ENCODE measurements at places on chromosomes 2 and 18. TPM values are rescaled to one million over a fixed set of nuclear protein-coding genes. Genes with fewer than 3 reads are reported as not detected.

GRCh38 chr2:70806013-70806412, 14.4 kb downstream of the CLEC4F start:
- no peaks in the 10 kb centered on the region for H3K36me3 ChIP-seq
- DNase-seq, result no peak
- H3K27ac ChIP-seq, result no peak overlapping the region

DNA sequence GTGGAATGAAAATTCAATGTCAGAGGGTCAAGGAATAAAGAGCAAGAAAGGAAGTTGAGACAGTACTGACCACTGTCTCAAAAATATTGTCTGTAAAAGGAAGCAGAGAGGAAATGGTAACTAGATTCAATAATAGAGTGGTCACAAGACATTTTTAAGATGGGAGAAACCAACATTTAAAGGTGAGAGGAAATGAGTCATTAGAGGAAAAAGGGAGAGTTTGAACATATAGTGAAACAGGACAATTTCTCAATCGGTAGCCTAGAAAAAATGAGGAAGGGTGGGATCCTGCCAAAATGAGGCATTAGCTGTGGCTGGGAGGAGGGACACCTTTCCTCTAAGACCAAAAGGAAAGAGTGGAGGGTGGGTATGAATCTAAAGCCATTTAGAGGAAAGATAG, 288.5 kb downstream of the SP3 start:
- no peak for DNase-seq
- no peaks in the 10 kb centered on the region for H3K4me1 ChIP-seq
- H3K27ac ChIP-seq, result no peak overlapping the region
- H3K27me3 ChIP-seq, result no peaks in the 10 kb centered on the region

Gene CD226
- 2.3 TPM for total RNA-seq

Gene NEURL3
- total RNA-seq, result 0.41 TPM

DNA sequence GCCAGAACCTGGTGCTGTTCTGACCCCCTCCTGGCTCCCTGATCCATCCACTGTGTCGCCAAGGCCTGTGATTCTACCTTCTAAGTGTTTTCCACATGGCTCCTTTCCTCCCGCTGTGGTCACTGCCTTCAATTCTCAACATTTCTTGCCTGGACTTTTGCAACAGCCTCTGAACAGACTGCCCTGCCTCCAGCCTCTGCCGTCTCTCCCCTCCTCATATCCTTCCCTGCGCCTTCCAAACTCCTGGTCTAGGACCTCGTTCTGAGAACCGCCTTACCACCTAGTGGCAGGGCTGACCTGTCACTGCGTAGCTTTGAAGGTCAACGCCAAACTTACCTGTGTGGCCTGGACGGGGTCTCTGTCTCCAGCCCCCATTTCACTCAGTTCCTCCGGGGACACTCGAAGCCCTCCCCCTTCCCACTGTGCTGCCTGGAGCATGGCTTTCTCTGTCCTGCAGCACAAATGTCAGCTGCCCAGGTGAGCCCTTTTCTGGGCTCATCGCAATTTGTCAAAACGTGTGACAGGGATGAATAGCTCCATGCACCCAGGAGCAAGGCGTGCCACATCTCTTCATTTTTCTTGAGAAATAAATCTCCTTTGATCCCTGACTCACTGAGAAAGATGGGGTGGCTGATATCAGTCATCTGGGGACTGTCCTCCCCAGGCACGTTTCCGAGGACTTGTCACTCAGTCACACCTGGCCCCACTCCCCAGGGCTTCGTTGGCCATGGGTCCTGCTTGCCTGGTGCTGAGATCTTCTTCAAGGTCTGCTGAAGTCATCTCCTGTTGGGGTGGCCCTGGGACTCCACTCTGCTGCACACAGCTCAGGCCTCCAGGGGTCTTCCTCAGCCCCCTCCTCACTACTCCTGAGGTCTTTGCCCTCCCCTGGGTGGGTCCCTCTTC, 46.7 kb downstream of the LDLRAD4 start:
- peaks cover 47% of the 10 kb centered on the region for H3K4me1 ChIP-seq
- H3K27me3 ChIP-seq, result no peaks in the 10 kb centered on the region
- DNase-seq, result no peak
- H3K36me3 ChIP-seq, result no peaks in the 10 kb centered on the region

Gene ACKR3
- total RNA-seq, result 1.3 TPM

GRCh38 chr2:3349211-3349693, 28.4 kb downstream of the EIPR1 start:
- no peaks in the 10 kb centered on the region for H3K27me3 ChIP-seq
- no peaks in the 10 kb centered on the region for H3K4me1 ChIP-seq
- H3K36me3 ChIP-seq, result no peaks in the 10 kb centered on the region
- no peak overlapping the region for H3K27ac ChIP-seq
- H3K4me3 ChIP-seq, result no peak overlapping the region

DNA sequence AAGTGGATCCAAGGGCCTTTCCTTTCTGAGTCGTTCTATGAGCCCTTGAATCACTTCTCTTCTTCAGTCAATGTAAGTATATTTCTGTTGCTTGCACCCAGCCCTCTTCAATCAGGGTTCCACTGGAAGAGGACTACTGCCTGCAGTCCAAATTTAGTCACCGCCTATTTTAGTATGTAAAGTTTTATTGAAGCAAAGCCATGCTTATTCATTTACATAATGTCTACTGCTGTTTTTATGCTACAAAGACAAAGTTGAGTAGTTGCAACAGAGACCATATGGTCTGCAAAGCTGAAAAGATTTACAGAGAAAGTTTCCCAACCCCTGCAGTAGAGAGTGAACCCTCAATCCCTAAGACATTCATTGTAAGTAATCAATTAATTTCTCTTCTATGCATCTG, 332.5 kb upstream of the TNP1 start:
- no peaks in the 10 kb centered on the region for H3K36me3 ChIP-seq
- no peaks in the 10 kb centered on the region for H3K27me3 ChIP-seq
- DNase-seq, result no peak
- H3K4me3 ChIP-seq, result no peak overlapping the region
- no peak overlapping the region for H3K27ac ChIP-seq

DNA sequence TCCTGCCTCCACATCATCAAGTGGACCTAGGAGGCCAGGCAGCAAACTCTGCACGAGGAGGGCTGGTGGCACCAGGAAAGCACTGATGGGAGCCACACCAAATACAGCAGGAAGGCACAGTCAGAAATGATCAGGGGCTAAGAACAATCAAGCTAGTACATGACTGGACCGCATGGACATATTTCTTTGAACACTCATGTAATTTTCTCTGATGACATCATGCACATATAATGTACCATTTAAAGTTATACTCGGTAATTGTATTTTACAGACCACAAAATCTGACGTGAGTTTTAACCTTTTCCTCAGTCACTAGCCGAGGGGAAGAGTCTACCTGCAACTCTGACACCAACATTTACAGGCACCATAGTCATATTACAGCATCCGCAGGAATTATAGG, 76.7 kb downstream of the XDH start:
- no peaks in the 10 kb centered on the region for H3K36me3 ChIP-seq
- H3K27me3 ChIP-seq, result no peaks in the 10 kb centered on the region
- H3K4me1 ChIP-seq, result no peaks in the 10 kb centered on the region
- H3K27ac ChIP-seq, result no peak overlapping the region

Gene ANKRD29
- total RNA-seq, result 16.0 TPM

GRCh38 chr2:113182471-113183260, 8.9 kb downstream of the PSD4 start:
- H3K4me3 ChIP-seq, result no peak overlapping the region
- peaks cover 41% of the 10 kb centered on the region for H3K4me1 ChIP-seq
- H3K27ac ChIP-seq, result no peak overlapping the region
- DNase-seq, result no peak
- H3K27me3 ChIP-seq, result no peaks in the 10 kb centered on the region

DNA sequence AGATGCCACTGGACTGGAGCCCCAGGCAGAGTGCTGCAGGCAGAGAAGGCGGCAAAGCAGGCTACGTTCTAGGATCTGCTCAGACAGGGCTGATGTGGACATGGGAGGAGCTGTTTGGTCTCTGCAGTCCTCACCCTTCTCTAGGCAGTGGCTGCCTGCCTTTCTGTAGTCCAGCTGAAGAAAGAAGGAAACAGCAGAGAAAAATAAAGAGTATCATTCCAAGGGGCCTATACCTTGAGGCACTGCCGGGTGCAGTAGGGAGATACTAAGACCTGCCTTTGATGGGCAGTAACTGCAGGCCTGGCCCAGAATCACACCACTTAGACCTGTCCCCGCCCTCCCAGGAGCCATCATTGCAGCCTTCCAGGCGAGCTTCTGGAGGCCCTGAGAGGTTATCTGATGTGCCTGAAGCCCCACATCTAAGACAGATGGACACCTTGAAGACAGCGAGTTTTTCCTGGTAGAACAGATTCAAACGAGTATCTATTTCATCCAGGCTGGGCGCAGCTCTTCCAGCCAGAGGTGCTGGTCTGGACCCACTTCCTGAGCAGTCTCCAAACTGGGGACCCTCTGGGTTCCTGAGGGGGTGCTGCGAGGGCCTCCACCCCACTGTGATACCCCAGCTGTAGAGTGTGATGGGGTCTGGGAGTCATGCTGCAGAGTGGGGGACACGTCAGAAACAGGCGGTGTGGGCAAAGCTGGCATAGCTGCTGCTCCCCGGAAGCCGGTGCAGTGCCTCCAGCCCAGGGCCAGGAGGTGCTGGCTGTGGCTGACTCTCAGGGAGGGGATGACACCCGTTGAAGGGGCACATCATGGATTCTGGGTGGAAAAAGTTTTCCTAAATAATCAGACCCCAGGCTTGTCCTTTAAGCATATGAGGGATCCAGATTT, 87.3 kb upstream of the OTOS start:
- no peaks in the 10 kb centered on the region for H3K27me3 ChIP-seq
- H3K36me3 ChIP-seq, result no peaks in the 10 kb centered on the region
- H3K4me3 ChIP-seq, result no peak overlapping the region
- no peaks in the 10 kb centered on the region for H3K4me1 ChIP-seq
- H3K27ac ChIP-seq, result no peak overlapping the region

- no peaks in the 10 kb centered on the region for H3K36me3 ChIP-seq
- H3K4me1 ChIP-seq, result no peaks in the 10 kb centered on the region
- H3K4me3 ChIP-seq, result no peak overlapping the region
- no peaks in the 10 kb centered on the region for H3K27me3 ChIP-seq
- no peak for DNase-seq
These were observed 1359.7 kb upstream of the NRXN1 start for GRCh38 chr2:52391621-52392020.

Gene GTF2A1L
- not detected for total RNA-seq

Gene SKOR2
- total RNA-seq, result not detected

Gene POLR1B
- 26.1 TPM for total RNA-seq

Gene CYP27C1
- total RNA-seq, result 0.13 TPM

GRCh38 chr18:42838546-42839145, 276.8 kb downstream of the RIT2 start:
- H3K27me3 ChIP-seq, result no peaks in the 10 kb centered on the region
- no peak overlapping the region for H3K27ac ChIP-seq
- no peak for DNase-seq

Gene B3GNT2
- 13.0 TPM for total RNA-seq

- H3K4me1 ChIP-seq, result peaks cover 50% of the 10 kb centered on the region
- no peaks in the 10 kb centered on the region for H3K27me3 ChIP-seq
- H3K27ac ChIP-seq, result no peak overlapping the region
- no peaks in the 10 kb centered on the region for H3K36me3 ChIP-seq
- no peak overlapping the region for H3K4me3 ChIP-seq
These were observed 100.7 kb upstream of the ZFP36L2 start for GRCh38 chr2:43327119-43327518.

Gene BCL2
- 4.2 TPM for total RNA-seq

DNA sequence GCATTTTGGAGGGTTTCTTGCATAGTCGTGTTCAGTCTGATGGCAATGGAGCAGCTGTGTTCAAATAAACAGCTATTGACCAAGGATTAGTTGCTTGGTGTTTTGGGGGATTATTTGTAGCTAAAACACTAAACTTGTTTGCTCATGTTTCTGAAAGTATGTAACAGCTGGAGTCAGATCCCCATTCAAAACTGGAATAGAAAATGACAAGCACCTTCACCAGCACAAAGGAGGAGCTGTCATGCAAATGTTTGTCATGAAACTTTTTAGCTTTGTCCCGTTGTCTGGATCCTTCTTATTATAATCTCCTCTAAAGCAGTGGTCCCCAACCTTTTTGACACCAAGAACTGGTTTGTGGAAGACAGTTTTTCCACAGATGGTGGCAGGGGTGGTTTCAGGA, 96.9 kb upstream of the ZNF236 start:
- no peak overlapping the region for H3K27ac ChIP-seq
- no peak overlapping the region for H3K4me3 ChIP-seq
- H3K36me3 ChIP-seq, result no peaks in the 10 kb centered on the region
- no peak for DNase-seq
- H3K27me3 ChIP-seq, result no peaks in the 10 kb centered on the region

DNA sequence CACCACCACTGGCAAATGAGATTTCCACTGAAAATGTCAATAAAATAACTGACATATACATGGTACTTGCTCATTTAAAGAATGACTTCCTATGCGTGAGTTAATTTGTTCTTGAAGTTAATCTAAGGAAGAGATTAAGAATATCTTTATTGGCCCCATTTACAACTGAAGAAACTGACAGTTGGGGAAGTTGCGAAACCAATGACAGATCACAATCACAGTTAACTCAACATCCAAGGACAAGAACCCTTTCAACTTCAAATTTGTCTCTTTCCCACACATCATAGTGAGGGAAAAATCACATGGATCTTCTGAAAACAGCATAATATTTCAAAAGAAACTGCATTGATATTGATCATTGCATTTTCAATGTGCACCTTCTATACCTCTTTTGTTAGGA, 565.4 kb downstream of the IRS1 start:
- no peaks in the 10 kb centered on the region for H3K36me3 ChIP-seq
- no peak overlapping the region for H3K27ac ChIP-seq
- no peak overlapping the region for H3K4me3 ChIP-seq
- DNase-seq, result no peak
- no peaks in the 10 kb centered on the region for H3K4me1 ChIP-seq

DNA sequence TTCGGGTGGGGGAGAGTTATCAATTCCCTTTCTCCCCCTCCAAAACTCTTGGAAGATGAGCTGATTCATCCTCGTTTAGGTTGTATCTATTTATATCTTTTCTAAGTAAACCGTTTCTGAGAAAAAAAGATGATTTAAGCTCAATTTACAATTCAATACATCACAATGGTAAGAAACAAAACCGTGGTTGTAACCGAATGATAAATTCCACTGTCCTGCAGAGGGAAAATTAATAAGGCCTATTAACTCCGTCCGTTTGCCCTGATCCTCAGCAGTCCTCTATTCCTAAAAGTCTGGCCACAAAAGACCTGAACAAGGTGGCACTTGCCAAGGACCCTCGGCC, 286.2 kb downstream of the TCF4 start:
- no peak overlapping the region for H3K27ac ChIP-seq
- no peak for DNase-seq
- H3K27me3 ChIP-seq, result no peaks in the 10 kb centered on the region
- no peaks in the 10 kb centered on the region for H3K36me3 ChIP-seq

Gene LIMS4
- 30.7 TPM for total RNA-seq

GRCh38 chr2:15302154-15302553, 259.0 kb downstream of the NBAS start:
- H3K27ac ChIP-seq, result no peak overlapping the region
- H3K36me3 ChIP-seq, result no peaks in the 10 kb centered on the region
- H3K27me3 ChIP-seq, result no peaks in the 10 kb centered on the region
- no peak for DNase-seq
- no peaks in the 10 kb centered on the region for H3K4me1 ChIP-seq
- no peak overlapping the region for H3K4me3 ChIP-seq

Measured in adrenal gland (tissue), 19 donors.